MM.1S (cell line): ENCODE measurements at places on chromosomes 4 and X.

DNA sequence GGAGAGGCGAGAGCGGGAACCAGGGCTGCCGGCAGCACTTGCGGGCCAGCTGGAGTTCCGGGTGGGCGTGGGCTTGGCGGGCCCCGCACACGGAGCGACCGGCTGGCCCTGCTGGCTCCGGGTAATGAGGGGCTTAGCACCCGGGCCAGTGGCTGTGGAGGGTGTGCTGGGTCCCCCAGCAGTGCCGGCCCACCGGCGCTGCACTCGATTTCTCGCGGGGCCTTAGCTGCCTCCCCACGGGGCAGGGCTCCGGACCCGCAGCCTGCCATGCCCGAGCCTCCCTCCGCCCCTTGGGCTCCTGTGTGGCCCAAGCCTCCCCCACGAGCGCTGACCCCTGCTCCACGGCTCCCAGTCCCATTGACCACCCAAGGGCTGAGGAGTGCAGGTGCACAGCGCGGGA is 25.2 kb upstream of the KIT start:
- no peak for DNase-seq

DNA sequence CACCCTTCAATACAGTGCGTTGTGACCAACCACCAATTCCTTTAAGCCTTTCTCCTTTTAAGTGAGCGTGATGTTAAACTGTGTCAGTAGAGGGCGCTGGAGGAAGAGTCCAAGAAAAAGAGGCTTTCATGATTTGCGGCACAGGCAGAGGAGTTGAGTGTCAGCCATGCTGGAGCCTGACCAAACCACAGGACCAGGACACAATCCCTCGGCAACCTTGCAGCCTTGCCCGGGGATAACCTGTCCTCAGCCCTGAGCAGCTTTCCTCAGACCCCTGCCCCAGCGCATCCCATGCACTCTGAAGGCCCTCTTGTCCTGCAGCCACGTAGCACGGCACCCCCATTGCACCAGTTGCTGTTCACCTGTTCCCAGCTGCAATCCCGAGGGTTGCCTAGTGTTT is 53.5 kb upstream of the SMIM31 start:
- no peak for DNase-seq

DNA sequence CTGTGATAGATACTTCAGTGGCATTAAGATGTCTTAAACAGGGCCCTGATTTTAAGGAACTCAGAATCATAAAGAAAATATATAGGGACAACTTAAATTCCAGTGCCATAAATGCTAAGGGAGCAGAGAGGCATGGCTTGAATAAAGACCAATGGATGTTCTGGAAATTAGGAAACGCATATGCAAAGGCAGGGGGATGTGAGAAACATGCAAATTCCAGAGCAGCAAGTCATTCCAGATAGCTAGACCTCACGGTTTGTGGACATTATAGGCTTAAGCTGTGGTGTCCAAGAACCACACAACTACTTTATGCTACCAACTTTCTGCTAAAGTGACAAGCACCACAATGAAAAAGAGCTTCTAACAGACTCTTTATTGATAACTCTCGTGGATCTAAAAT is 132.6 kb upstream of the ANK2 start:
- DNase-seq = no peak

GRCh38 chr4:37440501-37440900 is 196.0 kb downstream of the NWD2 start:
- DNase-seq = no peak

- no peak for DNase-seq
These were observed 38.8 kb downstream of the EFNB1 start for GRCh38 chrX:68867458-68868112.

- no peak for DNase-seq
These were observed 45.5 kb upstream of the STK26 start for GRCh38 chrX:131977619-131978018.

DNA sequence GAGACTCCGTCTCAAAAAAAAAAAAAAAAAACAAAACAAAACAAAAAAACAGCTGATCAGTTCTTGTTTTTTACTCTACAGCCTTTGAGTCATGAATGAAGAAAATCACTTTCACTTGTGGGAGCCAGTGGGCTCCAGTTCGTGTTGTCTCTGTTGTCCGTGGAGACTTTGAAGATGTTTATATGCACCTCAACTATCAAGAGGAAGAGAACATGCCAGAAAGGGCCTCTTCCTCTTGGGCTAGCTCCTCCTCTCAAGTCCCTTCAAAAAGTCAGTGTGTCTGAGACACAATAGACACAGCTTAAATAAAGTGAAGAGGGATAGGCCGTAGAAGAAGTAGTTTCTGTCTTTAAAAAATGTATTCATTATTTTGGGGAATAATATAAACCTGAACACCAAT is 182.7 kb downstream of the KDR start:
- no peak for DNase-seq

- DNase-seq = no peak
These were observed 161.4 kb upstream of the FAM9B start for GRCh38 chrX:9195199-9195880.

DNA sequence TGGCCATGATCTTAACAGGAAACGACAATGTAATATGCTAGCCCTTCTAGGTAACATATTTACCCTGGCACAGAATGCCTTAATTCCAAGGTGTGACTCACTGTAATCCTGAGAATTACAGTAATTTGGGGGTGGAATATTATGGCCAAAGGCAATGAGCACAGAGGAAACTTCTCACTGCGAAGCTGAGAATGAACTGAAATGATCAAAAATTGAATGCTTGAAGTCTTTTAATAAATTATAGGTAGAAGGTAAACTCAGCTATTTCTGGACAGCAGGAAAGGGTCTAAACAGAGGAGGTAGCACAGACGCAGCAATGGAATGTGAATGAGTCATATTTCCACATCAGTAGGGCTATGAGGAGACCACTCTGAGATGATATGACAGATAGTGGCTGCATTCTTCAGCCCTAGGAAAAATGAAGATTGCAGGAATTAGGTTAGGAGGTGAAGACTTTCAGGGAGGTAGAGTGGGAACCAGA is 312.6 kb downstream of the PACRGL start:
- DNase-seq = no peak

GRCh38 chrX:66004928-66005829 is 34.7 kb downstream of the VSIG4 start:
- DNase-seq = peak; percentile 26

GRCh38 chr4:71011451-71011850 is 18.0 kb downstream of the DCK start:
- DNase-seq = no peak
